ENCODE measurements at places on chromosomes 7 and 10.
A peak's percentile ranks its signal among the peaks of the same experiment; 100 is the strongest.

- DNase-seq: no peak
Measured at GRCh38 chr10:130491011-130491692, 355.0 kb downstream of the GLRX3 start.

DNA sequence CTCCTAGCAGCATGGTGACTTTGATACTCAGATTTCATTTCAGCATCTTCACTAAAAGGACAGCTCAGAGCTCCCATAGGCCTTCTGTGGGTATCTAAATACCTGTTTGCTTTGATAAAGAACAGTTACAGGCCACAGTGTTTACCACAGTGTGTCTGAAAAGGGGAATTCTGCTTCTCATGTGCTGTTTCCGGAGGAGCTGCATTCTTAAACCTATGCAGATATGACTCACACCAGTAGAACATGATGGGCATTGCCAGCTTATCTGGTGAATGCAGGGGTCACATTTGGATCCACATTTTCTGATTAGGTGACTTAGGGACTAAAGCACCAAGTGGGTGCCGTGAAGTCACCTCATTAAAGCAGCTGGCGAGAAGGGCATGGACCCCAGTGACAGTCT lies 52.6 kb downstream of the TRRAP start:
- DNase-seq: peak; percentile 34

DNA sequence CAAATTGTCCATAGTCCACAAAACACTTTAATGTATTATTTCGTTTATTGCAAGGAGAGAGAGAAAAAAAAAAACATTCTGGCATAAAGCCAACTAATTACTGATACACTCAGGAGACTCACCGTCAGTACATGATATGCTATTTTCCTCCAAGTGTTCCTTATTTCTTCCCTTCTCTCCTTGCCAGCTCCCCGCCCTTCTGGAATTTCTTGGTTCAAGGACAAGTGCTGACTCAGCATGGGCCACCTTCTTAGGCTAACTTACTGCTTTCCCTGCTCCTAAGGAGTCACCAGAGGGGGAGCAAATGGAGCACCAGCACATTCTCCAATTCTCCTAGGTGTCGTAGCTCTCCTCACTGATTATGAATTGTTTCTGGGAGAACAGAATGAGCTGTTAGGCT lies 133.8 kb upstream of the HDAC9 start:
- DNase-seq: no peak

- no peak for DNase-seq
Measured at GRCh38 chr10:12819071-12819470, 182.4 kb downstream of the CCDC3 start.

- no peak for DNase-seq
Measured at GRCh38 chr7:98250789-98251188, 1.2 kb downstream of the TECPR1 start.

GRCh38 chr10:13741438-13741837 lies 154.7 kb downstream of the PRPF18 start:
- DNase-seq: no peak

- DNase-seq: peak; percentile 96
Measured at GRCh38 chr7:80942261-80943041, 23.6 kb upstream of the SEMA3C start.

DNA sequence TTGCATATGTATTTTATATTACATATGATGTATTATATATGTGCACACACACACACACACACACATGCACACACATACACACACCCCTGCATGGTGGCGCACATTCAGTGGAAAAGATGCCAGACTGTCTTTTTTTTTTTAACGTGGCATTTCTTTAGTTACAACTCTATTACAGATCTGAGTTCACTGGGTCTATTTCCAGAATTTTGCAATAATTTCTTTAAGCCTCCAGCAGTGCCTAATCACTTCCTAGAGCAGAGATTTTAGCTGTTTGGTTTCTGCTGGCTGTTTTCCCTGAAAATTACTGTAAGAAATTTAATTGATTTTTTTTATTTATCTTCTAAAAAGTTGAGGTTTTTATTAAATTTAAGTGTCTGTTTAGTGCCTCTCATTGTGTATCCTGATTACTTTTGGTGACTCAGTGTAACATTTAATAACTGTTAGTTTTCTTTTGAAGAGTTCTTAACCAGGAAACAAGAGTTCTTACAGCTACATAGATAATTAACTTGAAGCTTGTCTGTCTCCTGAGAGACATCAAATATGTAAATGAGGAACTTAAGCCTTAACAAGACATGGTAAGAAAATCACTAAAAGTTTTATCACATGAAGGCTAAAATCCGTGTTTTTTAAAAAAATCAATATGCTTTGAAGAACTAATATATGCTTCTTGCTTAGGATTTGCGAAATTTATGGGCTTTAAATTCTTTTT lies 232.0 kb downstream of the MDFIC start:
- DNase-seq: no peak

DNA sequence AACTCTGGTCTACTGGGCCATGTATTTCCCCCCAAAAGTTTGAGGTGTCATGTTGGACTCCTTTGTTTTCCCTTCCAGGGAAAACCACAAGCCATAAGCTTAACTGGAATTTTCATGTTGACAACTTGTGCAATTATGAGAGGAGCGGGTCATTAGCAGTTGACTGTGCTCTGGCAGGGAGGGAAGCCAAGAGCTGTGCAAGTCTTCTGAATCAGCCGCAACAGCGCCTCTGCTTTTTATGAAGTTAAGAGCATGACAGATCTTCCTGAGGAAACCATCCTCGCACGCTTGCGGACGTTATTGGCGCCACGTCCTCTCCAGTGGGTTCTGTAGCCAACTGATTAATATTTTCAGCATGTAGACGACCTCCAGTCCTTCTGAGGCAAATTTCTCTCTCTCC lies 148.7 kb upstream of the MKI67 start:
- no peak for DNase-seq

GRCh38 chr7:84070770-84071169 lies 123.8 kb downstream of the SEMA3A start:
- DNase-seq: no peak

- no peak for DNase-seq
Measured at GRCh38 chr7:91787931-91788330, 92.6 kb downstream of the MTERF1 start.

- DNase-seq: no peak
Measured at GRCh38 chr7:20005081-20005480, 212.1 kb downstream of the MACC1 start.

DNA sequence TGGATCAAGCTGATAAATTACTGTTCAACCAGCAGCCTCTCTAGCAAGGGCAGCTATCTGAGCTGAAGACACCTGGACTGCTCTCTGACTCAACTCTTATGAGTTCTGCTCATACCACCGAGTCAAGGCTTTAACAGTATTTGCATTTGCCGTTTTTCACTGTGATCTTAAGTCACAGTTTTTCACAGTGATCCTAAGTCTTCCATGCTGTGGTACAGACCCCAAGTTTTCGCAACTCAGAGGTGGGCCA lies 31.3 kb downstream of the PIP4K2A start:
- DNase-seq: peak; percentile 36

GRCh38 chr10:19592276-19592675 lies 224.0 kb upstream of the PLXDC2 start:
- DNase-seq: peak; percentile 33

DNA sequence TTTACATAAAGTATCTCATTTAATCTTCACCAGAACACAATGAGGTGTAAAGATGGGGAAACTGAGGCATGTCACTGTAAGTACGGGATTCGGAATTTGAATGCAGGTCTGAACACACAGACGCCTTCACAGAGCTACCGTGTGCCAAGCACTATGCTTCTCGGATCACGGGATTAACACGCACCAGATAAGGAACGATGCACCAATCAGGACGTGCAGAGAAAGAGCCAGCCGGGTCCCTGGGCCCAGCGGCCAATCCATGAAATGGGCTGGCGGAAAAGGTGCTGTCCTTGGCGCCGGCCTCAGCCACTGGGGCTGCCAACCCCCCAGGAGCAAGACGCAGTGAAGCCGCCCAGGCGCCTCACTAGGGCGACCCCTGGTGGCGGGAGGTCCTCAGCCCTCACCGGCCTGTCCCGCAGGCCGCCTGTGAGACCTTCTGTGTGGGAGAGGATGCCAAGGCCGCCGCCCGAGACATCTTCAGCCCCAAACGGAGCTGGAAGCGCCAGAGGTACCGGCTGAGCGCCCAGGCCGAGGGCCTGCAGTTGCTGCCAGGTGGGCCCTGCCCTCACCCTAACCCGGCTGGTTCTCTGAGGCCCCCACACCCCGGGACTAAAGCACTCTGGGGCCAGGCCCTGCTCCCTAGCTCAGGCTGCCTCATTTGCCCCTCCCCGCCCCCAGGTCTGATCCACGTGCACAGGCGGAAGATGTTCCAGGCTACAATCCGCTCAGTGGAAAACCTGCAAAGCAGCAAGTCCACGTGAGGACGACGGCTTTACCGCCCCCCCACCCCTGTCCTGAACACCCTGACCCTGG lies 15.6 kb downstream of the ATG9B start:
- no peak for DNase-seq

DNA sequence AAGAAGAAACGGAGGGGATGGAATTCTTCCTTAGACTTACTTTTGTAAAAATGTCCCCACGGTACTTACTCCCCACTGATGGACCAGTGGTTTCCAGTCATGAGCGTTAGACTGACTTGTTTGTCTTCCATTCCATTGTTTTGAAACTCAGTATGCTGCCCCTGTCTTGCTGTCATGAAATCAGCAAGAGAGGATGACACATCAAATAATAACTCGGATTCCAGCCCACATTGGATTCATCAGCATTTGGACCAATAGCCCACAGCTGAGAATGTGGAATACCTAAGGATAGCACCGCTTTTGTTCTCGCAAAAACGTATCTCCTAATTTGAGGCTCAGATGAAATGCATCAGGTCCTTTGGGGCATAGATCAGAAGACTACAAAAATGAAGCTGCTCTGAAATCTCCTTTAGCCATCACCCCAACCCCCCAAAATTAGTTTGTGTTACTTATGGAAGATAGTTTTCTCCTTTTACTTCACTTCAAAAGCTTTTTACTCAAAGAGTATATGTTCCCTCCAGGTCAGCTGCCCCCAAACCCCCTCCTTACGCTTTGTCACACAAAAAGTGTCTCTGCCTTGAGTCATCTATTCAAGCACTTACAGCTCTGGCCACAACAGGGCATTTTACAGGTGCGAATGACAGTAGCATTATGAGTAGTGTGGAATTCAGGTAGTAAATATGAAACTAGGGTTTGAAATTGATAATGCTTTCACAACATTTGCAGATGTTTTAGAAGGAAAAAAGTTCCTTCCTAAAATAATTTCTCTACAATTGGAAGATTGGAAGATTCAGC lies 158.7 kb upstream of the LANCL2 start:
- peak; percentile 64 for DNase-seq
